ENCODE measurements at places on chromosomes 3 and 15.

DNA sequence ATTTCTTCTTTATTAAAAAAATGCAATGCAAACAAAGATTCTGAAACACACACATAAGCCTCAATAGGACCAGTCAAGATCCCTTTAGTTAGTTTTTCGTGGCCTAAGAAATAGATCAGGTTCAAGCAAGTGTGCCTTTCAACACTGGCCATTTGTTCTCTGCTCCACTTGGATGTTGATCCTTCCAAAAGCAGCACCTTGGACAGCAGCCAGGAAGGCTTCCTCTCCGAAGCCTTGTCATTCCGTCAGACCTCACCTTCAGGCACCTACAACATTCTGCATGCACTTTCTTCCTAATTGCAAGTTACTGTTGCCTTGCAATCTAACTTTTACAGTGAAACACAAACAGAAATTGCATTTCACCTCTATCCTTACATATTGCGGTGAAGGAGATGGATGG is 155.9 kb upstream of the FEZF2 start:
- DNase-seq, result no peak

GRCh38 chr3:44175070-44175469 is 66.6 kb upstream of the TOPAZ1 start:
- DNase-seq, result no peak

- no peak for DNase-seq
Measured at GRCh38 chr3:44058868-44059203, 182.8 kb upstream of the TOPAZ1 start.

GRCh38 chr15:99264125-99264524 is 12.8 kb downstream of the LRRC28 start:
- DNase-seq, result no peak

- peak; percentile 41 for DNase-seq
Measured at GRCh38 chr15:66619152-66619903, 53.5 kb upstream of the LCTL start.

DNA sequence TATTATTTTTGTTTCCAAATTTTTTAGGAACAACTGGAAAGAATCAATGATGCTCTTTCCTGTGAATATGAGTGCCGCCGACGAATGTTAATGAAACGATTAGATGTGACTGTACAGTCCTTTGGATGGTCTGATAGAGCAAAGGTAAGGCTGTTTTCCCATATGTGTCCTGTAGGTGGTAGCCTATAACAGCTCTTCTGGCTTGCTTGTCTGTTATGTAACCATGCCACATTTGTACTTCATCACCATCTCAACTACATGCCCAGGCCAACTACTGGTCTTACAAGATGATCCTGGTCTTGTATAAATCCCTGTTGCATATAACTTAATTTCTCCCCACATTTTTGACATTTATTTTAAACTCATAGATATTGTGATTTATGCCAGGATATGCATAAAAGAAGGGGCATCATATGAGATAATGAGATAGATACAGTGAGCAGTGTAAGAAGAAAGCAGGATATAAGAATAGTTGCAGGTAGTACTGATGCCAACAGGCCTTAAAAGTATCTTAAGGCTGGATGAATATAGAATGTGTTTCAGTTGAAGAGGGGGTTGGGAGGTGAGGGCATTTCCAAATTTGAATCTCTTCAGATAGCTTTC is 20.3 kb downstream of the FAM98B start:
- no peak for DNase-seq

DNA sequence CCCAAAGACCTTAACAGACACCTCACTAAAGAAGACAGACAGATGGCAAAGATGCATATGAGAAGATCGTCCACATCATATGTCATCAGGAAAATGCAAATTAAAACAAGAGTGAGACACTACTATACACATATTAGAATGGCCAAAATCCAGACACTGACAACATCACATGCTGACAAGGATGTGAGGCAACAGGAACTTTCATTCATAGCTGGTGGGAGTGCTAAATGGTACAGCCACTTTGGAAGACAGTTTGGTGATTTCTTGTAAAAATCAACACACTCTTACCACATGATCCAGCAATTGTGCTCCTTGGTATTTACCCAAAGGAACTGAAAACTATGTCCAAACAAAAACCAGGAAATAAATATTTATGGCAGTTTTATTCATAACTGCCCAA is 17.6 kb downstream of the CHDH start:
- no peak for DNase-seq

- no peak for DNase-seq
Measured at GRCh38 chr15:39056357-39056756, 491.7 kb upstream of the RASGRP1 start.

GRCh38 chr15:85452436-85452835 is 72.0 kb downstream of the AKAP13 start:
- DNase-seq, result no peak

DNA sequence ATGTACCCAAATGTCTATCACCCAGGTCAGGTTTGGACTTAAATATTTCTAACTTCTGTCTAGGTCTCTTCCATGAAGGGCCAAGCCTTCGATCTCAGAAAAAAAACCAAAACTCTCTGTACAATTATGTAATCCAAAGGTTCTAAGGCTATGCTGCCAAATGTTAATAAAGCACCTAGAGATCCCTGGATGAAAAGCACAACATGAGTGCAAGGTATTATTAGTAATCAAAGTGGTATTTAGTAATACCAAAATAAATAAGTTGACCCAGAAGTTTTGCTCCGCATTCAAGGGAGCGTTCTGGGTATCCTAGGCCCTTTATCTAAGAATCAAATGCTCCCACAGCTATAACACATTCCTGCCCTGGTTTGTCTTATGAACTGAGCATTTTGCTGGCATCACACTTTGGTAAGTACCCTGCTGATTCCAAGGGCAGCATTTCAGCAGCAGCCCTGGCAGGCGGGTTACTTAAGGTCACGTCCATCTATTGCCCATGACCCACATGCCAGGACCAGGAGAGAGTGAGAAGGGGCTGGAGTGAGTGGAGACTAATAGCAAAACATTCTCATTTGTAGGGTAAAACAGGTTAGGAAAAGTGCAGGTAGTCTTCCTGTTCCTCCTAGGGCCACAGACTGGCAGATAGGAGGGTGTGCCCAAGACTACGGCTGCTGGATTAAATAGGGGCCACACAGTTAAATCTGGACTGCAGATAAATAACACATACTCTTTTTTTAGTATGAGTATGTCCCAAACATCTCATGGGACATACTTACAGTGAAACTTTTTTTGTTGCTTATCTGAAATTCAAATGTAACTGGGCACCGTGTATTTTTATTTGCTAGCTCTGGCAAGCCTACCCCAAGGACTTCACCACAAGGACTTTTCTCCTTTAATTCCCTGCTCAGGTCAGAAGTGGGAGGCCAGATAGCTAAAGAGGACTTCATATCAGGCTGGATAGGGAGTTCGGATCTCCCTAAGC is 76.0 kb upstream of the SNRK start:
- DNase-seq, result no peak

DNA sequence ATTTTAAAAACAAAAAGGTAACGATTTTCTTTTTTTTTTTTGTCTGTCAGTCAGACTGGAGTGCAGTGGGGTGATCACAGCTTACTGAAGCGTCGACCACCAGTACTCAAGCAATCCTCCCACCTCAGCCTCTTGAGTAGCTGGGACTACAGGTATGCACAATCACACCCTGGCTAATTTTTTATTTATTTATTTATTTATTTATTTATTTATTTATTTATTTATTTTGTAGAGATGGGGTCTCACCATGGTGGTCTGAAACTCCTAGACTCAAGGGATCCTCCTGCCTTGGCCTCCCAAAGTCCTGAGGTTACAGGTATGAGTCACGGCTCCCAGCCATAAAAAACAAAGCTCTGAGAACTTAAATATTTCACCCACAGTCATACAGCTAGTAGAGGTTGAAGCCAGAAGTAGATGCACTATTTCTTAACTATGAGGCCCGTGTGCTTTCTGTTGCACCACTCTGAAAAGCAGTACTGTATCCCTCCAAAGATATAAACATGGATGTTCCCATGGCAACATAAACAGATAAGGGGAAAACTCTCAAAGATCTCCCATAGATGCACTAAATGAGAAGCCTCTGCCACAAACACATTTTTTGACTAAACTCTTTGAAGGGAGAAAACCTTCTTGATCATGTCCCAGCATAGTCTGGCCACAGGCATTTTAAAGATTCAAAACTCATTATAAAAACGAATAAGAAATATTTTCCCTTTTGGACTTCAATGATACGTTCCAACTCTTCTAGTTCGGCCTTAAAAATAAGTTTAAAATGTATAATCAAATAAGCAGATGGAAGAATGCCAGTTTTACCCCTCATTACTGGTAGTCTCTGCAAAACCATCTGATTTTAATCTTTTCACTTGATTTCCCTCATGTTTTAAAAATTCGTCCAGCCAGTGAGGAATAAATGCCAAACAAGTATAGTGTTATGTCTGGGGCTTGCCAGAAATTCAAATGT is 162.3 kb upstream of the ARHGEF26 start:
- DNase-seq, result no peak

GRCh38 chr15:41928100-41928499 is 34.2 kb upstream of the SPTBN5 start:
- DNase-seq, result no peak

DNA sequence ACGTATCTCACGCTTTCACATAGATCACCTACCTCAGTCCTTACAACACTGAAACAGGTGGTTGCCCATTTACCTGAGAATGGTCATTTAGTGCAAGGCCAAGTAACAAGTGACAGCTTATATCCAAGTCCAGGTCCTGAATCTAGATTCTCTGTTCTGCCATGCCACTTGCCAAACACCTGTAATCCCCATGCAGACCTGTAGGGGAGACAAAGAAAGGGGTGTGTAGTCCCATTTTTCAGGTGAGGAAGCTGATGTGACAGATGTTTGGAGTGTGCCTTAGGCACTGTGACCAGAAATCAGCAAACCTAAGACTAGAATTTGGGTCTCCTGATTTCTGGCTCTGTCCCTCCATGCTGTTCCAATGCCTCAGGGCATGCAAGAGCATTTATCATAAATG is 12.7 kb downstream of the ZNF35 start:
- no peak for DNase-seq

GRCh38 chr3:150252462-150252861 is 155.6 kb upstream of the TSC22D2 start:
- no peak for DNase-seq

All from GOT3 (cell line).